ENCODE measurements at places on chromosomes 3 and 15.

DNA sequence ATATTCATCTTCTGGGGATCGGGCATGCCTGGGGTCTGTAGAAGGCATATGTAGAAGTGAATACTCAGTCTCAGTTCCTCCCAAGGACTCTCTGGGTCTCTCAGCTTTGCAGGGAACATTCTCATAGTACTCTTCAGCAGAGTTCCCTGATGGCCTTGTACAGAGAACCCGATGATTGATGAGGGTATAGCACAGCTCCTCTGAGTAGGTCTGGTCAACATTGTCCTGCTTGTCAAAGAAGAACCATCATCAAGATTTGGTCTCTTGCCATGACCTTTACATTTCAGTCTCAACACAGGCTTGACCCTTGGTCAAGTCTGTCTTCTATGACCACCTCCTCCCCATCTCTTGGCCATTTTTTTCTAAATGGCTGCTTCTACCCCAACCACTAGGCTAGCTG is 9.5 kb downstream of the GCSAM start:
- no peak for DNase-seq

GRCh38 chr15:70095408-70096214 is 2.1 kb downstream of the TLE3 start:
- DNase-seq: peak; percentile 38

DNA sequence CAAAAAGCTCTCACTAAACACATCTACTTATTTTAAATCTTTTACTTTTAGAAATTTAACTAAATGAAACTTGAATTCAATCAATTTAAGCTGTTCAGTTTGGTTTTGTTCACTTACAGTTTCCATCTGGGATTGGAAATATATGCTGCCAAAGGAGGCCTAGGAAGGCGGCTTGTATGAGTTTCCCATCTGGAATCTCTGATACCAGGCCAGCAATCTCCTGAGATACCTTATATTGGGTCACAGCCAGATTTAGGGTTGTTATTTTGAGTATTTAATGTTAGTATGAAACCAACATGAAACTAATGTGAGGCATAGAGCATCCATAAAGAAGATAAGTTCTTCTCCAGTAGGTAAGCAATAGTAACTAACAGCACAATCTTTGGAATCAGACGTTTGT is 94.6 kb downstream of the GMNC start:
- DNase-seq: no peak

GRCh38 chr3:43363621-43364266 is 77.4 kb downstream of the SNRK start:
- no peak for DNase-seq

GRCh38 chr3:121111914-121112612 is 204.1 kb downstream of the STXBP5L start:
- no peak for DNase-seq

DNA sequence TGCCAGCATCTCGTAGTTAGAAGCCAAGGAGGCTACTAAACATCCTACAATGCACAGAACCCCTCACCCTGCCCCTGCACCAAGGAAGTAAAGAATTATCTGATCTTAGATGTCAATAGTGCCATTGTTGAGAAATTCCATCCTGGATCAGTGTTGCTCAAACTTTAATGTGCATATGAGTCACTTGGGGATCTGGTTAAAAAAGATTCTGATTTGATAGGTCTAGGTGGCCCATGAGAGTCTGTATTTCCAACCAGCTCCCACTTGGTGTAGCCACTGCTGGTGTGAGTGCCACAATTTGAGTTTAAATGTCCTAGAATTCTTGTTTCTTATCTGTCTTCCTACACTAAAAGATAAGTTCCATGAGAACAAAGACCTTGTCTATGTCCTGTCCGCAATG is 43.7 kb downstream of the TMEM45A start:
- no peak for DNase-seq

- no peak for DNase-seq
Measured at GRCh38 chr3:177611752-177612334, 414.6 kb upstream of the TBL1XR1 start.

DNA sequence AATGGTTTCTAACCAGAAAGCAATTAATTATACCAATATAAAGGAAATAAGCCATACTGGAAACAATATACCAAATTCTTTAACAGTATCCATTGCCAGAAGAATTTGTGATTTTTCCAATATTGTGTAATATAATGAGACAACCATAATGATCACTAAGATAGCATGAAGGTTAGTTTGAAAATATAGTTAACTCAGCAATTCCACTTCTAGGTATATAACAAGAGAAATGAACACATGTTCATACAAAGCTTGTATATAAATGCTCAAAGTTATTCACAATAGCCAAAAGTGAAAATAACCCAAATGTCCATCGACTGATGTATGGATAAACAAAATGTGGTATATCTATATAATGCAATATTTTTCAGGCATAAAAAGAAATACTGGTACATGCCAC is 369.1 kb downstream of the TBC1D5 start:
- DNase-seq: no peak

GRCh38 chr15:48939648-48940047 is 24.1 kb downstream of the SHC4 start:
- no peak for DNase-seq

GRCh38 chr3:49500205-49500731 is 30.2 kb downstream of the DAG1 start:
- no peak for DNase-seq

DNA sequence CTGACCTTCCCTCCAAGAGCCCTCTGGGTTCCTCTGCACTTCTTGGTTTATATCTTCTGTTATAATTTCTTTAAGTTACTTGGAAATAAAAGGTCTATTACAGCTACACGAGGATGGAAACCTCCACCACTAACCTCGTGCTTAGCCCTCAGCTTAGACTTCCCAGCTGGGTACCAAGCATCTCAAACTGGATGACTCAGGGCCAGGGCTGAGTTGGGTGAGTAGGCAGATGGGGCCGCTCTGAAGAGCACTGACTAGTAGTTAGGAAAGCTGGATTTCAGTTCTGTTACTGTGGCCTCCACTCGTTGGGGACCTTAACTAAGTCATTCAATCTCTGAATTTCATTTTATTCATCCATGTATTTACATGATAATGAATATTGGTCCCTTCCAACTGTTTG is 1036.6 kb downstream of the IGSF11 start:
- no peak for DNase-seq

DNA sequence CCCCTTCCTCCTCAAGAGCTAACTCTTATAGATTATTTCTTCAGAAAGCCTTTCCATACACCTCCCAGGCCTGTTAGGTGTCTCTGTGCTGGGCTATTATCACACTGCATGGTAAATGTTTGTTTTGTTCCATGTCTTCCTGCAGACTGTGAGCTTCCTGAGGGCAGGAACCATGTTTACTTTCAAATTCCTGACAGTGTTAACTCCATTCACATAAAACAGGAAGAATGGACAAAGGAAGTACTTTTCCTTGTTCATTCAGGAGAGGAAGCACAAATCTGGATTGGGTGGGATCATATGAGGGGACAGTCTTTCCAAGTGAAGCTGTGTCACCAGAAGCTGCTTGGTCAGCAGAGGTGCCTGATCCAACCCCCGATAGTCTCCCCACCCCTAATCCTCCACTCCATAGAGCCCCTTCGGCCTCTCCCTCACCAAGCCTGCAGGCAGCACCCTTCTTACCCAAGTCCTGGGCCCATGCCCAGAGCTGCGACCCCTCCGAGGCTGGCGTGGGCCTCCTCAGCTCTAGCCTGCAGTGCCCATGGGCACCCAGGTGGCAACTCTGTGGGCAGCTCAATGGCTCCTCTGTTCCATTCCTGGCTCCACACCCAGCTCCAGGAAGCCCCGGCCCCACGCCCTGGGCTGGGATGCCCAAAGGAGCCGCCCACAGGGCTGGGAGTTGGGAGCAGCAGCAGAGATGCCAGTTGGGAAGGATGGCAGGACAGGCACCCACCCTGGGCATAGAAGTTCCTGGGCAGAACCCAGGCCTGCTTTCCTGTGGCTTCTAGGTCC is 6.9 kb downstream of the SHF start:
- no peak for DNase-seq

- DNase-seq: no peak
Measured at GRCh38 chr3:12345584-12346494, 57.0 kb downstream of the PPARG start.

- DNase-seq: no peak
Measured at GRCh38 chr15:43905755-43906154, 79.0 kb downstream of the WDR76 start.

GRCh38 chr3:63976872-63977200 is 46.5 kb downstream of the PSMD6 start:
- DNase-seq: no peak

- no peak for DNase-seq
Measured at GRCh38 chr3:71984843-71985613, 200.1 kb upstream of the PROK2 start.

- DNase-seq: no peak
Measured at GRCh38 chr15:88637841-88638625, 783 bp upstream of the ISG20 start.

GRCh38 chr3:3296979-3297381 is 117.5 kb upstream of the CRBN start:
- DNase-seq: no peak
